ENCODE measurements at places on chromosomes 3 and 15. TPM values are rescaled to one million over a fixed set of nuclear protein-coding genes. Genes with fewer than 3 reads are reported as not detected.

BSN gene
- 0.67 TPM for total RNA-seq

- no peaks in the 10 kb centered on the region for H3K27me3 ChIP-seq
- H3K36me3 ChIP-seq, result no peaks in the 10 kb centered on the region
- no peak overlapping the region for H3K4me3 ChIP-seq
- no peaks in the 10 kb centered on the region for H3K4me1 ChIP-seq
Observed at GRCh38 chr15:79451361-79451999, 19.3 kb downstream of the MINAR1 start.

DNA sequence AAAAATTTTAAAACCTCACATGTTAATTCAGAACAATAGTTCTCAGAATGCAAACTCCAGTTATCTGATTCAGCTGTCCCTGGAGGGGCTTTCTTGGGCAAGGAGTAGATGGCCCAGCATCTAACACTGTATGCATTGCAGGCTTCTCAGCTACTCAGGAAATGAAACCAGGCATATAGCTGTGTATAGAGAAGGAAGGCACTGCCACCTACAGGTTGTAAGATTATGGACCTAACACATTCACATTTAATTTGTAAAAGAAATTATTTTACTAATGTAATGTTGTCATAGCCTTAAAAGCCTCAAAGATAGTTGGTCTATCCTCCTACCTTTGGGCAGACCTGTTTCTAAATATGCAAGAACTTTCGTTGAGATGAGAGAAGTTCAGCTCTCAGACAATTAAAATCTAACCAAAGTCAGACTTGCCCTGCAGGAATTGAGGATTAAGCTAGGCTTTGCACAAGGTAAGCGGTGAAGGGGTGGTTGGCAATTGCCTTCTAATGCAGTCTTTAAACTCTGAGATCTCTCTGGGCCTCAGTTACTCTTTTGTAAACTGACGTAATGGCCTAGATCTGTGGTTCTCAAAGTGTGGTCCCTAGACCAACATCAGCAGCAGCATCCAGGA lies 132.8 kb upstream of the SLC24A5 start:
- H3K27ac ChIP-seq, result no peak overlapping the region
- no peak for DNase-seq
- H3K36me3 ChIP-seq, result no peaks in the 10 kb centered on the region
- H3K27me3 ChIP-seq, result no peaks in the 10 kb centered on the region

FAM240A gene
- total RNA-seq, result not detected

GRCh38 chr15:95742256-95742655 lies 588.2 kb upstream of the NR2F2 start:
- no peaks in the 10 kb centered on the region for H3K4me1 ChIP-seq
- H3K27ac ChIP-seq, result no peak overlapping the region
- H3K27me3 ChIP-seq, result no peaks in the 10 kb centered on the region
- no peak for DNase-seq
- H3K4me3 ChIP-seq, result no peak overlapping the region

HDDC3 gene
- 11.0 TPM for total RNA-seq

DNA sequence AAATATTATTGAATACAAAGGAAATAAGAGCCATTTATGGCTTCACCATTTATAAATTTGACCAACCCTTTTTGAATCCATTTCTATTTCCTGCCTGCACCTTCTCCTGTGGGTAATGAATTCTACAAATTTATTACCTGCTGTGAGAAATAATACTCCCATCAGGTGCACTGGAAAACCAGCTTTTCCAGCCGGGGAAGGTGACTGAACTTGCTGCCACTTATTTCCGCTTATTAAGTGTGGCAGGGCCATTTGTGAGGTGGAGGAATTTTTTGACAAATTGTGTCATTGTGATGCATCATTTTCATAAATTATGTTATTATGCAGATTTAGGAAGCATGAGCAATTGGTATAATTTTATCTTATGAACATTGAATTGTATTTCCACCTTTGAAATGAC lies 151.1 kb downstream of the SQOR start:
- no peaks in the 10 kb centered on the region for H3K36me3 ChIP-seq
- H3K27me3 ChIP-seq, result no peaks in the 10 kb centered on the region
- H3K4me1 ChIP-seq, result no peaks in the 10 kb centered on the region

MOBP gene
- not detected for total RNA-seq

PLS1 gene
- total RNA-seq, result 52.3 TPM

FSTL1 gene
- 157 TPM for total RNA-seq

DNA sequence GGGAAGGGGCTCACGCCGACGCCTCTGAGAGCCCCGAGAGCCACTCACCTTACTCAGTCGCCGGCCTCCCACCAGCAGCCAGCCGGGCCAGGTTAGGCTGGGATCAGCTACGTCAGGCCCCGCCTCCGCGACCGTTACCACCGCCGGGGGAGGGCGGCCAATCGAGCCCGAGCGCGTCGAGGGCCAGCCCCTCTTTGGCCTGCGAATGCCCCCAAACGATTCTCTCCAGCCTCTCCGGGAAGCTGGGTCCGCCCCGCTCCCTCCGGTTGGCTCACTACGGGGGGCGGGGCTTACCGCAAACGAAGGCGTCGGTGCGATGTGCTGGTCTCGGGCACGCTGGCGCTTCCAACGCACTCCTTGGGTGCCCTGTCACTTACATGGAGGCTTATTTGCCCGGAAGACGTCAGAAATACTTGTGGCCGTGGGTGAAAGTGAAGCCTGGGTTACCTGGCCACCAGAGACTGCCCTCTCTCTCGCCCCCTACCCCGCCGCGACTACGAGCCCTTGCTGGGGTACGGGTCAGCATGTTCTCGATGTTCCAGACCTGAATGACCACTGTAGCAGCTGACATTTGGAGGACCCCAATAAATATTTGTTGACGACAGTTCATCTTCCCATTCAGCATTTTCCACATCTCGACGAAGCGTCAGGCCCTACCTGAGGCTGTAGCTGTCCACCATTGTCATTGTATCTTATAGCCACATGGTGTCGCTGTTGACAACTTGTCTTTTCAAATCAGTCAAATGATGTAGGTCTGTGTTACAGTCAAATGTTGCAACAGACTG lies at the start of gene CEP70:
CEP70 (minus strand) TSS at position 111 of the 785 bp plus-strand sequence. CDS start 21,333 bp downstream, outside the sequence.
- peak within 1 kb of the TSS; percentile 70 for H3K4me3 ChIP-seq
- peaks cover 9% of the 10 kb centered on the region for H3K4me1 ChIP-seq
- H3K36me3 ChIP-seq, result no peaks in the 10 kb centered on the region
- DNase-seq, result peak; percentile 97
- H3K27ac ChIP-seq, result peak within 1 kb of the TSS; percentile 90

DNA sequence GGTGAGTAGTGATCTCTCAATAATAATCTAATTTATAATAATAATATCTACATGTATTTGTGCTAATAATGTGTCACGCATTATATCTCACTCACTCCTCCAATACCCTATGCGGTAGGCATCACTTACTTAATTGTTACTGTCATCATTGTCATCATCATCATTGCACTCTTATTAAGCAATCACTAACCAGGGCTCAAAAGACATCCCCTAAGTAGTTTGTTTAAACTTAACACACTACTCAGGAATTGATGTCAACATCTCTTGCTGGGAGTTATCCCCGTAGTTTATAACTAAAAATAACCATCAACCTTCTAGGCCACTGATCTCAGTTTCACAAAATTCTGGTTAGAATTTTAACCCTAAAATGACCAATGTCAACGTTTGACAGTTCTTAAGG lies 56.8 kb upstream of the ICE2 start:
- H3K4me1 ChIP-seq, result peaks cover 3% of the 10 kb centered on the region
- H3K36me3 ChIP-seq, result no peaks in the 10 kb centered on the region
- no peaks in the 10 kb centered on the region for H3K27me3 ChIP-seq
- H3K27ac ChIP-seq, result no peak overlapping the region
- no peak for DNase-seq
- no peak overlapping the region for H3K4me3 ChIP-seq

DNA sequence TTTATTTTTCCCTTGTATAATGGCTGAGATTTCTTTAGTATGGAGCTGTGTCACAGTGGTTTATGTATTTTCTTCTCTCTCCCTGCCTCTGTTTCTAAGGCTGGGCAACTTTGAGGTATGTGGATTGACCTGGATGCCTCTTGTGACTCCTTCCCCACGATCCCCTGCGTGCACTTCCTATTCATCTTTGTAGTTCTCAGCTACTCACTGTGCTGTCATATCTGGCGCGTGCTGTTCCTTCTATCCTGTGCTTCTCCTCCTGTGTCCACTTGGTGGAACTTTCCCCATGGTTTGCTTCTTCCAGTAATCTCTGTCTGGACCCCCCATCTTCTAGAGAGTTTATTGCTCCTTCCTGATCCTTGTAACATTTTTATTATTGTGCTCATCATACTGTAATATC lies 97.3 kb downstream of the AKAP13 start:
- DNase-seq, result no peak
- H3K27me3 ChIP-seq, result no peaks in the 10 kb centered on the region
- H3K36me3 ChIP-seq, result no peaks in the 10 kb centered on the region
- H3K27ac ChIP-seq, result no peak overlapping the region
- H3K4me3 ChIP-seq, result no peak overlapping the region
- H3K4me1 ChIP-seq, result peaks cover 63% of the 10 kb centered on the region

- no peaks in the 10 kb centered on the region for H3K27me3 ChIP-seq
- DNase-seq, result no peak
- no peaks in the 10 kb centered on the region for H3K36me3 ChIP-seq
- no peak overlapping the region for H3K27ac ChIP-seq
- H3K4me1 ChIP-seq, result no peaks in the 10 kb centered on the region
- no peak overlapping the region for H3K4me3 ChIP-seq
Observed at GRCh38 chr15:62601777-62602545, 436.9 kb upstream of the C2CD4B start.

DNA sequence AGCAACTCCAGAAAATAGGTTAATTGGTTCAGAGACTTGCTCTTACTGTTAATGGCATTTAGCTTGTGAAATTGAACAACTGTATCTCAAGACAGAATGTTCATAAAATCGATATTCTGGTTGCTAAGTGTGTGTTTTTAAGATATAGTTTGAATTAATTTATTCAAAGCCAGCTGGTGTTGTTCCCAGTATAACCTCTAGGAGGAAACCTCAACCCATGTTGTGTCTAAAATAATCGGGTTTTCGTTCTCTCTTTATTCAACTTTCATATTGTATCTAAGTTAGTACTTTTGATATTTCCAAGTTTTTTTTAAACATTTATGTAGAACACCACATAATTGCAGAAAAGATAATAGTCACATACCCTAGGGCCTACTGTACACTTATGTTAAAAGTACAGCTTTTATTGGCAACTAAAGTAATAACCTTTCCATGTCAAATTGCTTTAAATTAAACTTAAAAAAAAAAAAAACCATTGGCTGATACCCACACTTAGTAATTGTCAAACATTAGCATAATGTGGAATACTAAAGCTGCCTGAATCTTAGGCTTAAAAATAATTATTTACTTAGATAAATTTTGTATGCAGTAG lies 90.9 kb downstream of the SAMMSON start:
- H3K4me1 ChIP-seq, result no peaks in the 10 kb centered on the region
- DNase-seq, result no peak
- H3K27ac ChIP-seq, result no peak overlapping the region
- H3K4me3 ChIP-seq, result no peak overlapping the region

ANKUB1 gene
- total RNA-seq, result 24.5 TPM

DNA sequence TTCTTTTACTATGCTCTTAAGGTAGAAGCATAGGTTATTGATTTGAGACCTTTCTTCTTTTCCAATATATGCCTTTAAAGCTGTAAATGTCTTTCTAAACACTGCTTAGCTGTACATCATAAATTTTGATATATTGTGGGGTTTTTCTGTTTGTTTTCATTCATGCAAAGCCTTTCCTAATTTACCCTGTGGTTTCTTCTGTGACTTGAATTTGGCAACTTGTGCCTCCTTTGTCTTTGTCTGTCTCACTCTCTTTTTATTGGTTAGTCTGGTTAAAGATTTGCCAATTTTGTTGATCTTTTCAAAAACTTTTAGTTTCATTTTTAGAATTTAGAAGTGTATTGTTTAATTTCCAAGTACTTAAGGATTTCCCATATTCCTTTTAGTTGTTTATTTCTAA lies 343.1 kb downstream of the OXSM start:
- H3K4me1 ChIP-seq, result no peaks in the 10 kb centered on the region
- H3K36me3 ChIP-seq, result no peaks in the 10 kb centered on the region
- DNase-seq, result no peak
- no peak overlapping the region for H3K4me3 ChIP-seq
- H3K27me3 ChIP-seq, result no peaks in the 10 kb centered on the region

GRCh38 chr3:196357905-196358304 lies 19.7 kb upstream of the TM4SF19 start:
- H3K4me3 ChIP-seq, result no peak overlapping the region
- H3K27me3 ChIP-seq, result no peaks in the 10 kb centered on the region
- peaks cover 7% of the 10 kb centered on the region for H3K36me3 ChIP-seq
- no peaks in the 10 kb centered on the region for H3K4me1 ChIP-seq
- DNase-seq, result no peak
- H3K27ac ChIP-seq, result no peak overlapping the region

PROS1 gene
- 46.1 TPM for total RNA-seq

DNA sequence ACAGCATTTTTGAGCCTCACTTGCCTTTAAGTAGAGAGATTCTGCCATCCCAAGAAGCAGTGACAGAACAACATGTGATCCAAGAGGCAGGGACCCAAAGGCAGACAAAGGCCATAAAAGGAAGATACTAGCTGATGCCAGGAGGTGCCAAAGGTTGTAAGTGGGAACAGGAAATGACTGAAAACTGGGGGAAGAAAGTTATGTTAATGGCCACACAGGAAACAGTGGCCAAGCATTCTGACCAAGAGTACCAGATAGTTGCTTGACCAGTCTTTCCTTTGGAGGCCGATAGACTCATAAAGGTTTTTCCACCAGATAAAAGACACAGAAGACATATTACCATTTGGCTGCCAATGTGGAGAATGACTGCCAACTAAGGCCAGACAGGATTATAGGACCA lies 274.5 kb upstream of the PEX5L start:
- DNase-seq, result no peak
- H3K36me3 ChIP-seq, result no peaks in the 10 kb centered on the region
- H3K27ac ChIP-seq, result no peak overlapping the region
- no peaks in the 10 kb centered on the region for H3K4me1 ChIP-seq
- H3K27me3 ChIP-seq, result no peaks in the 10 kb centered on the region

DNA sequence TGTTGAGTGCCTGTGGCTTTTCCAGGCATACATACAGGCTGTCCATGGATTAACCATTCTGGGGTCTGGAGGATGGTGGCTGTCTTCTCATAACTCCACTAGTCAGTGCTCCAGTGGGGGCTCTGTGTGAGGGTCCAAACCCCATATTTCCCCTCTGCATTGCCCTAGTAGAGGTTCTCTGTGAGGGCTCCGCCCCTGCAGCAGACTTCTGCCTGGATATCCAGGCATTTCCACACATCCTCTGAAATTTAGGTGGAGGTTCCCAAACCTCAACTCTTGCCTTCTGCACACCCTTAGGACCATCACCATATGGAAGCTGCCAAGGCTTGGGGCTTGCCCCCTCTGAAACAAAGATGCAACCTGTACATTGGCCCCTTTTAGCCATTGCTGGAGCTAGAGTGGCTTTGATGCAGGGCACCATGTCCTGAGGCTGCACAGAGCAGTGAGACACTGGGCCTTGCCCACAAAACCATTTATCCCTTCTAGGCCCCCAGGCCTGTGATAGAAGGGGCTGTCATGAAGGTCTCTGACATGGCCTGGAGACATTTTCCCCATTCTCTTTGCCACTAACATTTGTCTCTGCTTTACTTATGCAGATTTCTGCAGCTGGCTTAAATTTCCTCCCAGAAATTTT lies 400.1 kb upstream of the MDFIC2 start:
- H3K4me1 ChIP-seq, result no peaks in the 10 kb centered on the region
- H3K27me3 ChIP-seq, result no peaks in the 10 kb centered on the region
- H3K27ac ChIP-seq, result no peak overlapping the region
- H3K4me3 ChIP-seq, result no peak overlapping the region

CP gene
- 5.4 TPM for total RNA-seq

HSPBAP1 gene
- 6.8 TPM for total RNA-seq
